ENCODE measurements at places on chromosomes 12 and 14.

DNA sequence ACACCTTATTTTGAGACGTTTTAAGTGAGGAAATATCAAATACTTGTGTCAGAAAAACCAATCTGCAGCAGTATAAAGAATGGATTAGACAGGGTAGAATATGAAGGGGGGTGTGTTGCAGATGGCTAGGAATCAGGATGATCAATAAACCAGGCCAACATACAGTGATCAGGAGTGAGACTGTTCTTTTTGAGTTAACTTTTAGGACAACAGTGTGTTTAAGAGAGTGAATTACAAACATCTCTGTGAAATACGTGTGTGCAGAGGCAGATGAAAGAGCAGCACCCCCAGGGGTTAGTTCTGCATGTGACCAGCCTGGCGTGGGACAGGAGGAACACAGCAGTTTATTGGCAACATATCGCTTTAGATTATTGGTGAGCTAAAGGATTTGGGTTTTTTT lies 10.6 kb upstream of the NRDE2 start:
- no peak for DNase-seq

GRCh38 chr14:58844544-58844943 lies 206.8 kb downstream of the DACT1 start:
- DNase-seq = no peak

GRCh38 chr12:25740617-25741016 lies 187.5 kb upstream of the LMNTD1 start:
- DNase-seq = no peak

- DNase-seq = no peak
These were observed 52.8 kb downstream of the SLC38A6 start for GRCh38 chr14:61033855-61034254.

- no peak for DNase-seq
These were observed 7.3 kb upstream of the FRMD6 start for GRCh38 chr14:51644217-51644933.

DNA sequence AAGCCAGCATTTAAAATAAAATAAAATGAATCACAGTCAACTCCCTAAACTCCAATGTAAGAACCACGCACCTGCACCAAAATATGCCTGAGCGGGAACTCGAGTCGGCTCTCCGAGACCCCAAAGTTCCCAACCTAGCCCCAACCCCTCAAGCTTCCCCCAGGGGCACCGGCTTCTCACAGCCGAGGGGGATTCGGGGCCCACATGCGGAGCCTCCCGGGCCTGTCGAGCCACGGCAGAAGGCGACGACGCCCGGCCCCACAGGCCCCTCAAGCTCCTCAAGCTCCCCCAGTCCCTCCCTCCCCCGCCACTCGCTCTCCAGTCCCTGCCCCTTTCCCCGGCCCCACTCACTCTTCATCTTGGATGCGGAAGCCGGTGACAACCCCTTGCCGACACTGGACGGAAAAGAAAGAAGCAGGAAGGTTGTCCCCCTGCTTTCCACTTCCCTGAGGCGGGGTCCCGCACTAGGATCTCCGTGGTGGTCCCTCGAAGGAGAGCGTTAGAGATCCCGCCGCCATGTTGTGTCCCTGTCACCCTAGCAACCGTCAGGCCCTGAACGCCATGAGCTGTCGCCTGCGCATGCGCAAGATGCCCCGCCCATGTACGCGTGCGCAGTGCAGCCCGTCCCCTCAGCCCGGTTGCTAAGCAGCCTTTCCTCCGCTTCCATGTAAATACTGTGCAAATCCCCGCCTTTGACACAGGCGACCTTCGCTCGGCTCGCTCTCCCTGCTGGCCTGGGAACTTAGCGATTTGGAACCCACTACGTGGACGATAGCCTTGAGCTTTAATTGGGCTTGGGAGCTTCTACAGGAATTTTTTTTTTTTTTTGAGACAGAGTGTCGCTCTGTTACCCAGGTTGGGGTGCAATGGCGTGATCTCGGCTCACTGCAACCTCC lies at the start of gene MOK:
MOK (minus strand) TSS at position 554 of the 896 bp plus-strand sequence; CDS start at position 358, 196 bp downstream.
- peak; percentile 90 for DNase-seq

DNA sequence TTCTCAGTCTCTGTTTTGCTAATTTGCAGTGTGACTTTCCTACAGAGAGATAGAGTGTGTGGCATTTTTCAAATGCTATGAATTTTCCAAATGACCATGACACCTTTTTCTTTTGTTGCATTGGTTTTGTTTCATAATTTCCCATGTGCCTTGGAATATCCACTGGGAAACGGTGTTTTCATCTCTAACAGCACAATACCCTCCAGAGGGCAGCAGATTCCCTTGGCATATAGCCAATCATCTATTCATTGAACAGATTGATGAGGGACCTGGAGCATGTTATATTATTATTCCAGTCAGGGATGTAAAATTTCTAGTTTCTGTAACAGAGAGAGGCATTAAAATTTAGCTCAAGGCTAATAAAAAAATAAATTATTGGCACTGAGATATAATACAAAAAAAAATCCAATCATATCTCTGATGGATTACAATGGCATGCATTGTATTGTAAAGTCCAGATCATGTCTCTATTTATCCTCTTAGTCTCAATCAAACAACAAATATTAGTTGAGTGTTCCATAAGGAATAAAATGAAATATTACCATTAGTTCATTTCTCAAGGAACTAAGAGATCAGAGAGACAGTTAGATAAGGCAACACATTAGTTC lies 29.6 kb upstream of the NTN4 start:
- DNase-seq = no peak

- no peak for DNase-seq
These were observed 909.4 kb upstream of the LRFN5 start for GRCh38 chr14:40697231-40697630.

GRCh38 chr14:57747036-57747435 lies 118.9 kb downstream of the SLC35F4 start:
- no peak for DNase-seq

GRCh38 chr12:116133149-116133548 lies 144.3 kb downstream of the MED13L start:
- DNase-seq = no peak

Data from stimulated activated naive CD4-positive, alpha-beta T cell treated with Interleukin-2 at 50 U/mL for 16 hours (primary cell).